MG63 (cell line): ENCODE measurements at places on chromosomes 5 and 9. TPM values are rescaled to one million over a fixed set of nuclear protein-coding genes. Genes with fewer than 3 reads are reported as not detected.
A peak's percentile ranks its signal among the peaks of the same experiment; 100 is the strongest.

DNA sequence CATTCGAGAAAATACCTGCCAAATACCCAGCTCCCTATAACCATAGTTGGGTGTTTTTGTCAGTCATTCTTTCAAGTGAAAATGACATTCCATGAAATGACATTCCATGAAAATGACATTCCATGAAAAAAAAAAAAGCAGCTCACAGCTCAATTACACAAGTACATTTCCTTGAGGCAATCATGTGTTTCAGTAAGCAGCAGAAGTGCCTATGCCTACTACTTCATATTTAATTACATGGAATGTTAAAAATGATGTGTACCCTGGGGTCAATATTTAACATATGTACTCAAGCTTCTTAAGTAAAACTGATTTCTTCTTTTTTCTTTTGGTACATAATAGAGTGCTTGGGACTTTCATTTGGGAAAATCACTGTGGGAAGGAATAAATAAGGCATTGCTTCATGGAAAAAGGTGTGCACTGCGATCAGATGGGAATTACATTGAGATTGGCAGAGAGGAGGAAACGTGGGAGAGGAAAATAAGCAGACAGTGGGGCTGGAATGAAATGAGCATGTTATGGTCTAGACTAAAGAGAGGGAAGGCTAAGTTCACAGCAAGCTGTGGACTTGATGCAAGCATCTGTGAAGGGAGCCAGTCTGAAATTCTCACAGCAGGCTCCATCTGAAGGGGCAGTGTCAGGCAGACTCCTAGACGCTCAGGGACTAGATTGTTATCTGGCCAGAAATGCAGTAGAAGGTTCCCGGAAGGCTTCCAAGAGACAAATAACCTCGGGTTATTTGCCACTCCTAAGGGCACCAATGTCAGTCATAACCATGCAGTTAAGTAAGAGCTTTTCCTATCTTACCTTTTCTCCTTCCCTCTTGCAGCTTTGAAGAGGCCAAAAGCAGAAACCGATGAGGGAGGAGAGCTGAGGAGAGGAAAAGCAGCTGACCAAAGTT lies 15.2 kb upstream of the SPATA9 start:
- DNase-seq, result no peak

The ZDHHC11B gene
- total RNA-seq, result not detected in 2 replicates

DNA sequence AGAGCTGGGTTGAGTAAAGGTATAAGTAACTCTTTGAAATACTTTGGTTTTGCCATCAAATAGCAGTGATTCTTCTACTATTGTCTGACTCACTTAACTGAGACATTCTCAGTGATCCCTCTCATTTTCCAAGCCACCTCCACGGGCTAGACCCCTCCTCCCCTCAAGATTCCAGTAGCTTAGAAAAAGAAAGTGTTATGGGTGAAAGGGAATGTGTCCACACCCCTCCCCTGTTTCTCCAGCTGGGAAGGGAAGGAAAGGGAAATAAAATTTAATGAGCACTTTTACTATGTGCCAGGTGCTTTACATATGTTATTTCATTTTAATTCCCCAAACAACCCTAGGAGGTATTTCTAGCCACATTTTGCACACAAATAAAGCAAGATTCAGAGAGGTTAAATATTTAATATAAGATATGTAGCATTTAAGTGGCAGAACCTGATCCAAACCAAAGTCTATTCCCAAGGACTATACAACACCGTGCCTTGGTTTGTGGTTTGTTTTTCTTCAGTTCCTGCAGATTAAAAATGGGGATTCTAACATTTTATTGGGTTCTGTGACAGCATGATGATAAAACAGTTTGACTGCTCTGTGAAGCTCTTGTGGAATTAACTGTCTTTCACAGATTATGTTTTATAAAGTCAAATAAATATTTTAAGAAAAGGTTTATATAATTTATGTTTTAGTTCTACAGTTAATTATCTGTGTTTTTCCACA lies 135.9 kb downstream of the ZSWIM6 start:
- peak; percentile 24 for DNase-seq

GRCh38 chr5:162990856-162991497 lies 446.4 kb upstream of the CCNG1 start:
- DNase-seq, result no peak

The FAXDC2 gene
- total RNA-seq, result 0.54 TPM in 1 of 2 replicates, not detected in the other

The MARVELD2 gene
- not detected in 2 replicates for total RNA-seq

DNA sequence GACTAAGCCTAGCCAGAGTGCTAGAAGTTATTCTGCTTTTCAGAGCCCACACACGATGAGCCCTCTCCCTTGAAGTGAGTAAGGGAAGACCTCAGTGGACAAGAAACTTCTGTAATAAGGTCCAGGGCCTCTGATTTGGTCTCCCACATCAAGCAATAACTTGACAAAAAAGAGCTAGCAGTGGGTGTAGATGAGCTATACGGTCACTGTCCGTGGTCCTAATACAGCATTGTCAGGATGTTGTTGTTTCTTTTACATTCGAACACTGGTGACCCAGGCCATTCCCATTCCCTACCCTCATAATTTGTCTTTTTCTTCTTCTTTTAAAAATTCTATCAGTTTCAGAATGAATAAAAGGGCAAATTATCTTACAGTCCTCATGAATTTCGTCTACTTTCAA lies 5.2 kb downstream of the PCSK1 start:
- no peak for DNase-seq

The GBGT1 gene
- 7.2 and 7.6 TPM in 2 replicates for total RNA-seq
